ENCODE measurements at places on chromosomes 7 and 10.

DNA sequence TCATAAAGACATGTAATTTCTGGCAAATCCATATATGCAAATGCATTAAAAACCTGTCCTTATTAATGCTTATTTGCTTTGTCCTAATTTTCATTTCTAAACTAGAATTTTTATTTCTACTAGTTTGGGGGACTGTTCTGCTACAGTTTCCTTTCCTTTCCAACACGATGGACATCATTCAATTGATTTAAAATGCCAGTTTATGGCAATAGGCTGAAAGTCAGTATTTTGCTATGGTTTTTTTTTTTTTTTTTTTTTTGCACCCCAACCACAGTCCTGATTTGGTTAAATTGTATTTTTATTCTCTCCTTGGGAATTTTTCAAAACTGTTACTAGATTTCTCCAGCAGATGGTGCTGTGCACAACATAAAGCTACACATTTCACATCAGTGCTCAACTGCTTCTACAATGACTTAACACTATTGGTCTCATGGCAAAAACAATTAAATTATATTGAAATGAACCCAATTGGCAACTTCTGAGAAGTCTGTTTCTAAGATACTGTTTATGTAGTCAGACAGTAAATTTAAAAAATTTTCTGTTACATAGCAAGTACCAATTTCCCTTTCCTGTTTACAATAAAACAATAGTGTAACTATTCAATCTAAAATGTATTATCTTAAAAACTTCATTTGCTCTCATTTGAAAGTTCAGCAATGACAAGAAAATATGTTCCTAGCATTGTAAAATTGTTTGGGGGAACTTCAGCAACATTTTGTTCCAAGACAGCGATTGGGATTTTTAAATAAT is 193.8 kb upstream of the CCDC6 start:
- DNase-seq: peak; percentile 3

DNA sequence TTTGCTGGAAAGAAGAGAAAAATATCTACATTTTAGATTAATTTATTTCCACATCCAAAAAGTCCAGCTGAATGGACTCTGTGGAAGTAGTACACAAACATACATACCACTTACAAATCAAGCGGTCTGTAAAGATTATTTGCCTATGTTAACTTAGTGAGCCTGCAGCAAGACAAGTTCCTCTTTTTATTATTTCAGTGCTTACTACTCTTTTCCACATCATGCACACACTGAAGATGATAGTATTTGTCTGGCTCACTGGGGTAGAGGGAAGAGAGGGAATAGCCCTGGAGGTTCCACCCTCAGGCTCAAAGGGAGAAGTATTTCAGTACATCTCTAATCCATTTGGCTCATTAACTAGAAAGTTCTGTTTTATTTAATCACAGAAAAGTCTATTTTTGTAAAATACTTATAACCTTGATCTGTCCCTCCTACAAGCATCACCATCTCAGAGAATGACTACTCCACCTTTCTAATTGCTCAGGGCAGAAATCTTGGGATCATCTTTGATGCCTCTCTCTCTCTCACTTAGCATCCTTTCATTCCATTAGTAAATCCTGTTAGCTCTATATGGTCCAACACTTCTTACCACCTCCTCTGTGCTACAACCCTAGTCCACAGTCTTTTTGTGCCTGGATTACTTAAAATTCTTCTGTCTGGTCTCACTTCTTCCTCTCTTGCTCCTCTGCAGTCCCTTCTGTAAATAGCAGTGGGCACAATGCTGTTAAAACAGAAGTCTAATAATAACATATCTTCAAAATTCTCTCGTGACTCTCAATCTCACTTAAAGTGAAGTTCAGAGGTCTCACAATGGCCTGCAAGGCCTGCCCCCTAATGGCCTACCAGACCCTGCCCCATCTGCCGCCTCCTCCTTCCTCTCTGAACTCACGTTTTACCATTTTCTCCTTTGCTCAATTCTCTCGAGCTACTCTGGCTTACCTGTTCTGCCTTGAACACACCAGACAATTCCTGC is 64.3 kb upstream of the CCDC6 start:
- DNase-seq: no peak

DNA sequence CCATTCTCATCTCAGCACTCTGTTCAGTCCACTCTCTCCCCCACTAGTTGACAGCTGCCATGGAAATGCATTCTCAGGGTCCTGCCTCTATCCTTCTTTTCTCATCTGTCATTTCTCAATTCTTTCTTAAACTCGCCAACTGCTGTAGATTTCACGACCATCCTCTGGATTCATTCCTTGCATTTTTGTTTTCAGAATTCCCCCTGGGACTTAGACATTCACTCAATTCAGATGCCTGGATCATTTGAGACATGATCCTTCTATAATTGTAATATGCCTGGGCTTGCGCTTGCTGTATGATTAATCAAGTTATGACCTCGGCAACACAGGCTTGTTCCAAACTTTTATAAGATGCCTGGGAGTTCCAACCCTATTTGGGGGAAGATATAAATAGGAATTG is 104.5 kb downstream of the RAB11FIP2 start:
- no peak for DNase-seq

DNA sequence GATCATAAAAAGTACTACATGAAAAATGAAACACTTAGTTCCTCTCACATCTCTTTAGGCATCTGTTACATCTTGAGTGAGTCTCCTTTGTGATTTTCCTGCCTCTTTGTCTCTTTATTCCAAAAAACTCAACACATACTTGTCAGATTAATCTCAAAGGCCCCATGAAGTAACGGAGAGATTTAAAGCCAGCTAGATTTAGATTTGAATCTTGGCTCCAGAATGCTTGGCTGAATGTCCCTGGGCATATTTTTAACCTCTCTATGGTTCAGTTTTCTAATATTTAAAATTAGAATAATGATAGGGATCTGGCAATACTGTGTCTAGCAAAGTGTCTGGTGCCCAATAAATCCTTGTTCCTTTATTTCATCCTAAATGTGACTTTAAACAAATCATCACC is 140.0 kb downstream of the DGKB start:
- DNase-seq: no peak

- no peak for DNase-seq
These were observed 381.7 kb downstream of the THSD7A start for GRCh38 chr7:11450281-11450680.

DNA sequence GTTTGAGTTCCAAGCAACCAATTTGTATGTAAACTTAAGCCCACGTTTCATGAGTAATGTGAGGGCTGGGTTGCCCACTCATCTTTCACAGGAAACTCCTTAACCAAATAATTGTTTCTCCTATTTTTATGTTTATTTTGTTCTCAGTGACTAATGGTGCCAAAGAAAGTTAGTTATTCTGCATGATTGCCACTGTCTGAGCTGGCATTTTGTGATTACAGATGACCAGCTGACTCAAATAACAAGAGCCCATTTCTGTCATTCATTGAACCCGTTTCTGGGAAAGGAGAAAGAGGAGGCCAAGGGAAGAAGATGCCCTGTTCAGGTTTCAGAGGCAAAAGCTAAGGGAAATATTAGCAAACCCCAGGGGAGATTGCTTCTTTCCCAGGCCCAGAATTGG is 186.9 kb upstream of the MYO3A start:
- no peak for DNase-seq

DNA sequence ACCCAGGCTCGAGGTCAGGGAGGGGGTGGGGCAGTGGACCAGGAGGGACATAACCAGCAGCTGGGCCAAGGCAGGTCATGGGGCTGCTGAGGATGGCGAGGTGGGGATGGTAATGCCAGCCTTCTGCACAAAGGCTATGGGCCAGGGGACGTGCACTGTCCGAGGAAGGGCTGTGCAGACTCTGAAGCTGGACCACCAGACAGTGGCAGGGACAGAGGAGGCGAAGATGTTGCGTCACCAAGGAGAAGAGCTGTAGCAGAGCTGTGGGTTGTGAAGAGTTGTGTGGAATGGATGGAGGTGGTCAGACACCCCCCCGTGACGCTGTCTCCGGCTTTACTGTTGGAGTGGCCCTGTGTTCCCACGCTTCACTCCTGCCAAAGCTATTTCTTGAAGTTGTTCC is 1.8 kb downstream of the CLEC2L start:
- no peak for DNase-seq

DNA sequence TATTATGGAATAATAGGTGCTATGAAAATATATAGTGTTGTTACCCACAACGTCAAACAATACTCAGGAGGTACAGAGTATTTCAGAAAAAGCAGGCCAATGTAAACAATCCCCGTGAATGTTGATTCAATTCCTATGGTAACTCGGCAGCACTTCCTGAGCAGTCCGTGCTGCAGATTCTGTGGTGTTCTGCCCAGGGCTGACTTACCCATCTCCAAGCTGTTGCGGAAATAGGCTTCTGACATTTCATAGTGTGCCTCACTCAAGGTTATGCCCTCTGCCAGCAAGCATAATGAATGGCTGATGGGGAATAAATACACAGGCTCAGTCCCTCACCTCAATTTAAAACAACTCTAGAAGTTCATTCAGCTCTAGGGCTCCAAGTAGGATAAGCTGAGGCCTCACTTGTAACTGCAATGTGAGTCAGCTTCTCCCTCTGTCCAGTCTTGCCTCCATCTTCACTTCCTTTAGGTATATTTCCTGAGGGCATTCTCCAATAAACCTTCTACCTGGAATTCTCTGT is 177.6 kb downstream of the GNAI1 start:
- peak; percentile 56 for DNase-seq

DNA sequence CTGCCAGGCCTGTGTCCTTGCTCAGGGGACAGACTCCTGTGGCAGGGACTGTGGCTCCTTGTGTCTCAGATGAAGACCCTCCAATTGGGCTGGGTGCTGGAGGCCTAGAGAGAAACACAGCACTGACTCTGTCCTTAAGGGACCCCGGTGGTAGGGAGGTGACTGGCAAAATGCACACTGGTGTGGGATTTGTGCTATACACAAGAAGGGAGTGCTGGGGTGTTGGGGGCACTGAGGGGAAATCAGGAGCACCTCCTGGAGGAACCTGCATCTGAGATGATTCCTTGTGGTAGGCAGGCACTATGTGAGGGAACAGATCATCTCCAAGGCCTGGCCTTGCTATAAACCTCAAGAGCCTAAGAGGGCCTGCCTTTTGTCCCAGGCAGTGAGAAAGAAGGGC is 149.2 kb downstream of the RPS24 start:
- DNase-seq: no peak

- DNase-seq: no peak
These were observed 378.5 kb downstream of the MDFIC start for GRCh38 chr7:115300231-115300870.
